ENCODE measurements at places on chromosomes 6 and 20.
A peak's percentile ranks its signal among the peaks of the same experiment; 100 is the strongest.

DNA sequence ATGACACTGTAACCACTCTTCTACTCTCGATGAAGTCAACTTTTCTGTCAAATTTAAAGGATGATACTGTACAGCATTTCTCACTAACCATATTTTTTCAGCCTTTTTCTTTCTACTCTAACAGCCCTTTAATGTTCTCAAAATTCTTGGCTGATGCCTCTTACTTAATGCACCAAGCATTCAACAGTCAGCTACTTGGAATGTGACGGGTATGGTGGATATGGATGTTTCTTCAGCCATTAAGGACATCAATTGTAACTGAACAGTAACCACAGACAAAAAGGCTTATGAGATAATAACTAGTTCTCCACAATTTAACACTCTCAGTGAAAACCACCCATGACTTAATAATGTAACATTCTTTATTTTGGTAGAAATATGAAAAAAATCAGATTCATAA is 467.2 kb upstream of the ZNF337 start:
- H3K27me3 ChIP-seq, result no peaks in the 10 kb centered on the region
- no peaks in the 10 kb centered on the region for H3K36me3 ChIP-seq
- peak; percentile 1 for DNase-seq
- H3K4me1 ChIP-seq, result no peaks in the 10 kb centered on the region
- H3K4me3 ChIP-seq, result no peak overlapping the region

GRCh38 chr6:71887744-71888230 is 1.4 kb downstream of the RIMS1 start:
- H3K4me3 ChIP-seq, result no peak overlapping the region
- DNase-seq, result no peak
- H3K27me3 ChIP-seq, result peaks cover 16% of the 10 kb centered on the region
- H3K27ac ChIP-seq, result no peak overlapping the region
- H3K4me1 ChIP-seq, result no peaks in the 10 kb centered on the region
- no peaks in the 10 kb centered on the region for H3K36me3 ChIP-seq

DNA sequence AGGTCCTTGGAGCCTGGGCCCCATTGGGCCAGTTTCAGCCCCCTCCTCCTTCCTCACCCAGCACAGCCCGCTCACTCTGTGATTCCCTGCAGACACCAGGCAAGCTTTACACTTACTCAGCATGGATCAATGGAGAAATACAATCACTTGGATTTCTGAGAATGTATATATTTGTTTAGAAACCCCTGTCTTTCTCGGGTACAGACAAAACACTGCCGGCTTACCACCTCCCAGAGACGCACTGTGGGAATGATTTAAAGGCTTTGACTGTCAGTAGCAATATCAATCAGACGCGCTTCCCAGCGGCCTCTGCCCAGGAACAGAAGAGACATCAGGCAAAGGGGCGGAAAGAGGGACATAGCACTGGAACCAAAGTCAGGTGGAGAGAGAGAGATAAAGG is 186.5 kb downstream of the MAFB start:
- no peak for DNase-seq
- H3K4me1 ChIP-seq, result no peaks in the 10 kb centered on the region
- H3K27ac ChIP-seq, result no peak overlapping the region
- H3K27me3 ChIP-seq, result no peaks in the 10 kb centered on the region

DNA sequence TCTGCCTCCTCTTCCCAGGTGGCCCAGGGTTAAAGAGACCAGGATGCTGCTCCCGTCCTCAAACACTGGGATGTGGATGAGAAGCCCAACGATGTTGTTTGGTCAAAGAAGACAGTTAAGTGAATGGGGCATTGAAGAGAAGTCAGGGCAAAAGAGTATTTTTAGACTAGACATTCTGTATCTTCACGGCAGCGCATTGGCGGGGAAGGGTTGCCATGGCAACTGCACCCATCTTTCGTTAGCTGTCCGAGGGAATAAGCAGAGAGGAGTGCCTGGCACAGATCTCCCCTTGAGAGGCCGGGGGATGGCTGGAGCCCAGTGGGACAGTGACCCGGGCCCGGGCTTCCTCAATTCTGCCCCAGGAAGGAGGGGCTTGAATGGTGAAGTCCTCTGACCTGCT is 56.4 kb upstream of the GPR31 start:
- H3K4me3 ChIP-seq, result no peak overlapping the region
- H3K27ac ChIP-seq, result no peak overlapping the region
- H3K4me1 ChIP-seq, result no peaks in the 10 kb centered on the region
- no peak for DNase-seq
- no peaks in the 10 kb centered on the region for H3K36me3 ChIP-seq

- no peak overlapping the region for H3K27ac ChIP-seq
- DNase-seq, result no peak
- H3K4me3 ChIP-seq, result no peak overlapping the region
- no peaks in the 10 kb centered on the region for H3K4me1 ChIP-seq
- H3K27me3 ChIP-seq, result no peaks in the 10 kb centered on the region
Observed at GRCh38 chr6:63968650-63969049, 333.0 kb downstream of the PHF3 start.
